Caco-2 (cell line): ENCODE measurements at places on chromosomes 11 and 22.

- no peaks in the 10 kb centered on the region for H3K36me3 ChIP-seq
- H3K27me3 ChIP-seq = no peaks in the 10 kb centered on the region
- peaks cover 15% of the 10 kb centered on the region for H3K4me1 ChIP-seq
- H3K27ac ChIP-seq = peak overlapping the region; percentile 18
- H3K4me3 ChIP-seq = no peak overlapping the region
These were observed 35.7 kb downstream of the KCNJ4 start for GRCh38 chr22:38419121-38419857.

DNA sequence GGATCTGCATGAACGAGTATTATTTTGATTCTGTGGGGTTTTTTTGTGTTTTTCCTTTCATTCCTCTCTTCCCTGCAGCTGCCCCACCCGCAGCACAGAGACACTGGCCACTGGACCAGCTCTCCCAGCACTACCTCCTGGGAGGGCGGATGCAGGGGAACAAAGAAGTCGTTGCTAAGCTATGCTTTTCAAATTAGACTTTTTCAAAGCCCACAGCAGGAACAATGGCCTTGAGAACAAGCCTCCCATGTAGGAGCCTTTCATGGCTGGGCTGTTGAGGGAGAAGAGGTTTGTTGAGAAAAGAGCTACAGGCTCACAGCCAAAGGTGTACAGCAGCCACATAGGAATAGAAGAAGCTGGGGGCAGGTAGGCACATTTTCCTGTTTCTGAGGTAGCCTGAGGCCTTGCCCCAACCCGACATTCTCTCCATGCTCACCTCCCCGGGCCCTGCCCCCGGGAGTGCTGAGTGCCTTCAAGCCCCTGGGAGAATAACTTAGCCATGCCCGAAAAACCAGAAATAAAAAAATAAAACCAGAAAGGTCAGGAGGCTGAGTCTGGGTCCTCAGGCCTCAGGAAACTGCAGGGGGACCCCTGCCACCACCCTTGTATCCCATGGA, 20.5 kb upstream of the SYT12 start:
- DNase-seq = no peak
- H3K27me3 ChIP-seq = no peaks in the 10 kb centered on the region
- H3K4me1 ChIP-seq = peaks cover 12% of the 10 kb centered on the region; the same call in 1 of the 2 replicates
- no peak overlapping the region for H3K4me3 ChIP-seq
- H3K36me3 ChIP-seq = no peaks in the 10 kb centered on the region

- no peaks in the 10 kb centered on the region for H3K36me3 ChIP-seq
- no peak overlapping the region for H3K27ac ChIP-seq
- no peak overlapping the region for H3K4me3 ChIP-seq
- no peak for DNase-seq
These were observed 3.3 kb downstream of the OR52L1 start for GRCh38 chr11:5983443-5983842.

DNA sequence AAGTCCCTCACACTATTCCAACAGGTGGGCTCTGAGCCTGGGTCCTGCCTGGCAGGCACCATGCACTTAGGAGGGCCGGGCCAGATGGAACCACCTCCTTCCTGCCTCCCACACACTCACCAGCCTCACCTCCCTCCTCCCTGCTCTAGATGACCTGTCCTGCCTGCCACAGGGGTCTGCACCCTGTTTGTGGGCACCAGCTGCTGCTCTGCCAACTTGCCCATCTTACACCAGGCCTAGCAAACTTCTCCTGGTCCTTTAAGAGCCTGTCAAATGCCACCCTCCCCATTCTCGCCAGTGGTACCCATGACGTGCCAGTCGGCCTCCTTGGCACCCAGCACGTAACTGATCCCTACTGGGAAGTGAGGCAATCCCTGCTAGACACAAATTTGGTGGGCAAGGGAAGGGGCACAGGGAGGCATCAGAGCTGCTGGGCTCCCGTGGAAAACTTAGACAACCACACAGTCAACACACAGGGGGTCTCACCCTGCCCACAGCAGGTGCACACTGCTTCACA, 3.1 kb downstream of the MOB2 start:
- H3K4me3 ChIP-seq = no peak overlapping the region
- DNase-seq = no peak
- no peaks in the 10 kb centered on the region for H3K27me3 ChIP-seq
- H3K36me3 ChIP-seq = peaks cover 2% of the 10 kb centered on the region; the same call in 1 of the 2 replicates

- no peak for DNase-seq
- no peaks in the 10 kb centered on the region for H3K36me3 ChIP-seq
- no peaks in the 10 kb centered on the region for H3K4me1 ChIP-seq
- H3K27me3 ChIP-seq = no peaks in the 10 kb centered on the region
- no peak overlapping the region for H3K4me3 ChIP-seq
These were observed 62.6 kb upstream of the SLC17A6 start for GRCh38 chr11:22275600-22275999.

DNA sequence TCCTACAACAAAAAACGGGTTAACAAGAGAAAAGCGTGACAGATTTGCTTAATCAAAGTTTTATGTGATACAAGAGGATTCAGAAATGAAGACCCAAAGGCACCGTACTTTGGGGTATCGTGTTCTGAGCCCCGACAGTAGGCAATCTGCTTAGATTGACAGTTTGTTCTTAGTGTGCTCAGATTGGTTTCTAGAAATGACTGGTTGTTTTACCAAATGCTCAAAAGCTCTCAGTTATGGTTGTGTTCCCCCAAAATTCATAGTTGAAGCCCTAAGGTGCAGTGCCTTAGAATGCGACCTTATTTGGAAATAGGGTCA, 102.7 kb downstream of the RASSF10 start:
- H3K27me3 ChIP-seq = no peaks in the 10 kb centered on the region
- H3K4me3 ChIP-seq = no peak overlapping the region
- H3K36me3 ChIP-seq = no peaks in the 10 kb centered on the region
- no peak overlapping the region for H3K27ac ChIP-seq
- peaks cover 5% of the 10 kb centered on the region; the same call in 1 of the 2 replicates for H3K4me1 ChIP-seq
- DNase-seq = no peak

DNA sequence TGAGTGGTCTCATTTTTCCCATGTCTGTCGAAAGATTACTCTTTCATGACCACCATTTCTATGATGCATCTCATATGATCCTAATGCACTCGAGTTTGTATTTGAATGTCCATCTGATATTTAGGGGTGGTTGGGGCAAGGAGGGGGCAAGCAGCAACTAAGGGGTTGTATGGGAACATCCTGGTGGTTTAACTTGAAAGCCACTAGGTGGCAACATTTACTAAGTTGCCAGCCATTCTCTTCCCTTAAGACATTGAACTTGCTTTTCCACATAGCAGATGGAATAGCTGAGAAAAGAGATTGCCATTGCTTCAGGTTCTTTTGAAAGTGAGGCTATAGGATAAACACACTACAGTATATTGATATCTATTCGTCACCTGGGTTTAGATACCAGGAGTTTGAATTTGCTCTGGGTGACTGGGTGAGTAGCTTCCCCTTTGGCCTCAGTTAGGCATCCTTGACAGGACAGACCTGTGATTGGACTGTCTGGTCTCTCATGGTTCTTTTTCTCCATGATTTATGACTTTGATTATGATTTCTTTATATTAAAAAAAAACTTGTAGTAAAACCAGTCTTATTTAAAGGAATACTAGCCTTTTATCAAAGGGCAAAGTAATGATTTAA, 32.4 kb downstream of the NF2 start:
- H3K27me3 ChIP-seq = no peaks in the 10 kb centered on the region
- DNase-seq = no peak
- H3K27ac ChIP-seq = no peak overlapping the region
- no peak overlapping the region for H3K4me3 ChIP-seq
- no peaks in the 10 kb centered on the region for H3K36me3 ChIP-seq
- H3K4me1 ChIP-seq = peaks cover 8% of the 10 kb centered on the region

DNA sequence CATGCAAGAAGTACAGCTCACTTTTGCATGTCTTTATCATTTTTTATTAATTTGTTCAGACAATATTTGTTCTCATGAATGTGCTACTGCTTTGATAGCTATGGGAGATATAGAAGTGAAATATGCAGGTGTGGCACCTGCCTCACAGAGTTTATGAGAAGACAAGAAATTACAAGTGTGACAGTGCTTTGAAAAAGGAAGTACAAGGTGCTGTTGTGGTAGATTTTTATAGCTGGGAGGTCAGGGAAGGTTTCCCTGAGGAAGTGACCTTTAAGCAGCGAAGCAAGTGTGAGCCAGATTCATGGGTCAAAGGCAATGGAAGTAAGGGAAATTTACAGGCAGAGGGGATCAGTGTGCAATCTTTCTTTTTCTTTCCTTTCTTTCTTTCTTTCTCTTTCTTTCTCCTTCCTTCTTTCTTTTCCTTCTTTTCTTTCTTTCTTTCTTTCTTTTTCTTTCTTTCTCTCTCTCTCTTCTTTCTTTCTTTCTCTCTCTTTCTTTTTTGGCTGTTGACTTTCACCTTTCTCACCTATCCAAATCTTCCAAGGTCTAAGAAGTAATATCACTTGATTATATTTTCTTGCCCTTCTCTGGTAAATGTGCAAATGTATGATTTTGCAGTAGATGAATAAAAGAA, 6.4 kb upstream of the BMAL1 start:
- no peak overlapping the region for H3K27ac ChIP-seq
- H3K4me1 ChIP-seq = peaks cover 1% of the 10 kb centered on the region; the same call in 1 of the 2 replicates
- DNase-seq = no peak
- no peaks in the 10 kb centered on the region; the same call in 1 of the 2 replicates for H3K27me3 ChIP-seq
- no peak overlapping the region for H3K4me3 ChIP-seq
- H3K36me3 ChIP-seq = no peaks in the 10 kb centered on the region

DNA sequence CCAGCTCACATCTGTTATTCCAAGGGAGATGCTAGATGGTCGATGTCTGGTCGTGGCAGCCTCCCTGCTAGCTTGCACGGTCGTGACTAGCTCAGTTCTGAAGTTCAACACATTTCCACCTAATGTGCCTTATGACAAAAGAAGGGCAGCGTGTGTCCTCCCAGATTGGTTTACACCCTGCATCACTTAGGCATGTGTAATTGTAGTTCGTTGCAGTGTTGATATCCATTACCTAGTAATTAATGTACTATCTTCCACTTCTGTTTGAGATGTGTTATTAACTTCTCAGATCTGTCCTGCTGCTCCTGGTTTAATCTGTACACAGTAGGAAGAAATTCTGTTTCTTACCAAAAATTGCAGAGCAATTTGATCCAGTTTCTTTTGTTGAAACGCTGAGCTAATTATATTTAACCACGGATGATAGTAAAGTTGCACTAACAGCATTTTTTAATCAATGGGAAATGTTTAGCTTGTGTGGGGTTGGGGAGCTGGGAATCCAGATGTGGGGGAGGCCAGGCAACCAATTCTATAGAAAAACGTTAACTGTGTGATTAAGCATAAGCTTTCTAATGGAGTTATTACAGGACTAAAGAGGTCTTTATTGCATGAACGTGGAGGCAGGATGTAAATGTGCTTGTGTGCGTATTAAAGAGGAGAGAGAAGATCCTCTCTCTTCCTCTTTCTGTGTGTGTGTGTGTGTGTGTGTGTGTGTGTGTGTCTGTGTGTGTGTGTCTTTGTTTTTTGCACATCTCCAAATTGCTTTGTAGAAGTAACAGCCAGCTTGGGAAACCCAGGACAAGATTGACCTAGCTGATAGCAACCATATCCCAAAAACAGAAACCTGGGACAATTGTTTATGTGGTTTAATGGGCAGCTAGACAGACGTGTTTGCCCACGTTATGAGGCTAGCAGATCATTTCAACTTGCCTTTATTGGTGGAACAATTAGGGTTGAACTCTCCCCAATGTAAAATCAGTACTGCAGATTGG, 145.7 kb upstream of the TTC12 start:
- H3K4me1 ChIP-seq = no peaks in the 10 kb centered on the region
- H3K27ac ChIP-seq = no peak overlapping the region
- no peak overlapping the region for H3K4me3 ChIP-seq
- H3K27me3 ChIP-seq = no peaks in the 10 kb centered on the region
- no peaks in the 10 kb centered on the region for H3K36me3 ChIP-seq

GRCh38 chr11:46181843-46182424, 60.7 kb upstream of the PHF21A start:
- no peak overlapping the region for H3K4me3 ChIP-seq
- no peak overlapping the region for H3K27ac ChIP-seq
- no peaks in the 10 kb centered on the region for H3K36me3 ChIP-seq
- H3K27me3 ChIP-seq = no peaks in the 10 kb centered on the region

DNA sequence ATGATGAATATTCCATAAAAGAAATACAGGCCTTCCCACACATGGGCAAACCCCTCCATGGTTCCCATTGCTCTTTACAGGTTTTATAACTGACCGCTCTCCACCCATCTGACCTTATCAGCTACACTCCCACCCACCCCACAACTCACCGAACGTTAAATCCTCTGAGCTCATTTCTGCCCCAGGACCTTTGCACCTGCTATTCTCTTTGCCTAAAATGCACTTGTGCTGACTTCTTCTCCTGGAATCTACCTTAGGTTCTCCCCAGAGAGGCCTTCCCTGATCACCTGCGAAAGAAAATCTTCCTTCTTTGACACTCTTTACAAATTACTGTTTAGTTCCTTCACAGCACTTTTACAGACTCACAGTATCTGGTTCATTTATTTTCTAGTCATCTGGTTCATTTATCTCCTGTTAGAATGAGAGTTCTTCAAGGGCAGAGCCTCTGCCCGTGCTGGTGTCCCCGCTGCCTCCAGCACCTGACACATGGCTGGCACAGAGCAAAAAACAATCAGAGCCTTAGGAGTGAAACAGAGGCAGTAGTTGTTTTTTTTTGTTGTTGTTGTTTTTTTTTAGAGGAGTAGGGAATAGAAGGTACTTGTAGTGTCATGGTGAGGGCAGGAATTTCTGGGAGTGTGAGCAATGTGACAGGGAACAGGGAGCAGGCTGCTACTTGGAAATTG, 21.6 kb upstream of the GRK3 start:
- DNase-seq = no peak
- H3K36me3 ChIP-seq = no peaks in the 10 kb centered on the region
- H3K27ac ChIP-seq = no peak overlapping the region
- no peak overlapping the region for H3K4me3 ChIP-seq
- H3K27me3 ChIP-seq = no peaks in the 10 kb centered on the region
- H3K4me1 ChIP-seq = no peaks in the 10 kb centered on the region

DNA sequence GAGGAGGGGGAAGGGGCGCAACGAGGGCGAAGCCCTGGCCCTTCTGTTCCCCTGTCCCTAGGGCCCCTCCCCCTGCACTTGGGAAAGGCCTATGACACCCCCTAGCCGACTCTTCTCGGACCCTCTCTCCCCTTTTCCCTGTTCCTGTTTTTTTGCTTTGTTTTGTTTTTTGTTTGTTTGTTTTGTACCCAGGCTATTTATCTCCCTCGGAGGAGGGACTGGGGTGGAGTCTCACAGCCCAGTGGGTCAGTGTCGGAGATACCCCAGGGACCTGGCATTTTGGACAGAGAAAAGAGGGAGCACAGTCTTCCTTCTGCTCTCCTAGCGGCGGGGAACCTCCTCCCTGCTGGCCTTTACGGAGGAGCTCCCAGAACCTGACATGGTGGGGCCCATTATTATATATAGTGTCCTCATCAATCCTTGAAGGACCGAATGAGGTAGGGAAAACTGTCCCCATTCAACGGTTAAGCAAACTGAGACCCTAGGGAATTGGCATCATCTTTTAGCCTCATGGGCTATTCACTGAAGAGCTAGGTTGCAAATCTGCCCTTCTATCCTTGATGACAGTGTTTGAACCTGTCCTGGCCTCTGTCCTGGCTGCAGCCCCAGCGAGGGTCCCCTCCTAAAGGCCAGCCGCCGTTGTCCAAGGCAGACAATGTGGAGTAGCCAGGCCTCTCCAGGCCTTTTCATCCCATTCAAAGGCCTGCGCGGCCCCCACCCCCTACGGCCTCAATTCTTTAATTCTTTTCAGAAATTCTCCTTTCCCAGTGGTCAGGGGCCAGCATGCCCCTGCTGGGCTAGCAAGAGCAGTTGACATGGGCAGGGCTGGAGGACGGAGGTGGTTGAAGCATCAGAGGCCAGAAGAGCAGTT, 911 bp downstream of the EMID1 start:
- no peak for DNase-seq
- peaks cover 4% of the 10 kb centered on the region; the same call in 1 of the 2 replicates for H3K4me1 ChIP-seq
- H3K36me3 ChIP-seq = no peaks in the 10 kb centered on the region
- H3K27me3 ChIP-seq = no peaks in the 10 kb centered on the region
